ENCODE measurements at places on chromosomes 3 and 15.

GRCh38 chr3:9754678-9755077 lies 4.9 kb downstream of the OGG1 start:
- DNase-seq, result no peak

GRCh38 chr3:356952-357351 lies 160.4 kb downstream of the CHL1 start:
- DNase-seq, result no peak

GRCh38 chr15:92392462-92392861 lies 1.2 kb upstream of the ST8SIA2 start:
- no peak for DNase-seq

- no peak for DNase-seq
Measured at GRCh38 chr15:95068701-95069521, 837.5 kb downstream of the MCTP2 start.

- DNase-seq, result no peak
Measured at GRCh38 chr15:101455291-101456025, 34.0 kb downstream of the PCSK6 start.

All from esophagus squamous epithelium (tissue), 5 donors.